ENCODE measurements at places on chromosomes 5 and 9. TPM values are rescaled to one million over a fixed set of nuclear protein-coding genes. Genes with fewer than 3 reads are reported as not detected.

GRCh38 chr9:97763874-97764273 is 66.7 kb upstream of the XPA start:
- no peak for DNase-seq

DNA sequence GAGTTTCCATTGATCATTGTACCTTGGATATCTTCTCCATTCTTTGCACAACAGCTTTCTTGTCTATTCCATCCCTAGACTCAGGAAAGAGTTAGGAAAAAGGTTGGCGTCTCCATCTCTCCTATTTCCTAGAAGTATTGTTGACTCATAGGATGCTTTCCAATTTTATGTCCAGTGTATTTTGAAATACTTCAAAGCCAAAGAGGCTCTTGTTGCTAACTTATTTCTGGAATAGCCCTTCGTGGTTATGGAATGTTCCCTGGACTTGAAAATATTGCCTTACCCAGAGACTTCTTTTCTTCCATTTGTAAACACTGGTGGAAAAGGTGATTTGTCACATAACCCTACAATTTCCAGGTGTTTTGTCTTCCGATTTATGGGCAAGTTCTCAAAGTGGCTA is 402.3 kb upstream of the ZNF608 start:
- peak; percentile 12 for DNase-seq

DNA sequence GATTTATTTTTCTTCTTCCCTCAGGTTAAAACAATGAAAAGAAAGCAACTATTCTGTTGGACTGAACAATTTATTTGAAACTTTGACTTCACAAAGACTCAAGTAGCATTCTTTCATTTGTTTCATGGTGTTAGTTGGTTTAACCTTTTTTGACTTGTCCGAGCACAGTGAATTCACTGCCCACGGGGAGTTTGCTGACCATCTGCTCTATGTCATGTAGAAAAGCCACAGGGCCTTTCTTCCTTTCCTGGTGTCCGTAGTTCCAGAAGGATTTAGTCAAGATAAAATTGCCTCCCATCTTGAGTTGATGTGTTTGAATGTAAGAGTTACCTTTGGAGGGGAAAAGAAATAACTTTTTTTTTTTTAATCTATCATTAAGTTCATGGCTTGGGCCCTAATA is 55.1 kb upstream of the ZNF608 start:
- no peak for DNase-seq

- DNase-seq: no peak
These were observed 20.5 kb downstream of the AQP3 start for GRCh38 chr9:33426843-33427293.

GRCh38 chr5:126020770-126021169 is 402.4 kb upstream of the GRAMD2B start:
- DNase-seq: no peak

- no peak for DNase-seq
These were observed 466.4 kb upstream of the MEF2C start for GRCh38 chr5:89349246-89349980.

- DNase-seq: peak; percentile 72
These were observed 12.0 kb upstream of the C9 start for GRCh38 chr5:39376293-39376714.

- DNase-seq: no peak
These were observed 155.4 kb downstream of the GOLPH3 start for GRCh38 chr5:32018476-32019436.

DNA sequence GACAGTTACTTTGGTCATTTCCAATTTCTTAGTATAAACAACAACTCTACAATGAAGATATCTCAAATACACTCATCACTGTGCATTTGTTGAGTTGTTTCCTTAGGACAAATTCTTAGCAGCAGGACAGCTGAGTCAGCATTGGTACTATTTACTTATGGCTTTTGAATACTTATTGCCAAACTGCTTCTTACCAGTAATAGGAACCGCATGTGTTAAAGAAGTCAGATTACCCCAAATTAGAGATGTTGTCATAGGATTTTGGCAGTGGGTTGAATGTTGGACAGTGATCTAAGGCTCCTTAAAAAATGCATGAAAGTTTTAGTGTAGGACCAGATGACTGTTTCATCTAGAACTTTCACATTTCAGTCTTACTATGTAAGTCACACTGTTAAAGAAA is 280.1 kb upstream of the DMRT1 start:
- DNase-seq: peak; percentile 55

- DNase-seq: no peak
These were observed 323.7 kb downstream of the NPR3 start for GRCh38 chr5:33034777-33035176.

DNA sequence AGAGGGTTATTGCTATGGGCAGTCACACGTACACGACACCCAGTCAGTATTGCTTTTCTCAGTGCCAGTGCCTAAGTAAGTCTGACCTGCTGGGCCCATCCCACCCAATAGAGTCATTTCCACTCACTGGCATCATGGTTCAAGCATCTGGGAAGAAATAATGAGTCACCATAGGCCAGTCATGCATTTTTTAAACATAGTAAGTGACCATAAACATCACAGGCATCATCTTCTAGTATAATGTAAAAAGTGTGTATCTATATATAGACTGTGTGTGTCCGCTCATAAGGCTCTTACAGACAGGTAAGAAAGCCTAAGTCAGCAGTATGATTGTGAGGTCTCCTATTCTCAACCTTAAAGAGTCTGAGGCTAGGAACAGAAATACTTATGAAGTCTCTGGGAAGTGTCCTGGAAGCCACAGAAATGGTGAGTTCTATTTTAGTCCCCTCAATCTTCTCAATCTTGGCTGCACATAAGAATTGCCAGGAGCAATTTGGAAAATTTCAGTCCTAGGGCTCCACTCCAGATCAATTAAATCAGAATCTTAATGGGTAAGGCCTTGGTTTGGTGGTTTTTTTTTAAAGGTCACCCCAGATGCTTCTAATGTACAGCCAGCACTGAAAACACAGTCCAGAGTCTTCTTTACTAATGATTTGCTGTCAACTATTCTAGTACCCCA is 65.2 kb downstream of the ZNF366 start:
- DNase-seq: peak; percentile 77

- no peak for DNase-seq
These were observed 174.4 kb downstream of the SLIT3 start for GRCh38 chr5:169126481-169127021.

GRCh38 chr5:50667023-50667652 is 701 bp downstream of the PARP8 start:
- no peak for DNase-seq

DNA sequence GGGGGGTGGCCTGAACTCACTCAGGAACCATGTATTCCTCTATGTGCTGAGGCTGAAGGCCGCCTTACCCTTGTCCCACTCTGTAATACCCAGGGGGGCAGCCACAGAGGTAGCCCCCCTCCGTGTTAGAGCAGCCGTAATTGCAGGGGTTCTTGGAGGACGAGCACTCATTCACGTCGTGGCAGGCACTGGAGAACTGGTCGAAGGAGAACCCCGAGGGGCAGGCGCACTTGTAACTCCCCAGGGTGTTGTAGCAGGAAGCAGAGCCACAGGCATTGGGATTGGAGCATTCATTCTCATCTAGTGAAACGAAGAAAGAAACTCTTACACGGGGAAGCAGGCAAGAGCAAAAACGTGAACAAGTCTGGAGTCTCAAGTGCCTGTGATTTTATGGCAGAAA is 179.8 kb downstream of the SLC12A2 start:
- DNase-seq: no peak

- no peak for DNase-seq
These were observed 87.2 kb downstream of the RMI1 start for GRCh38 chr9:84067821-84068220.

DNA sequence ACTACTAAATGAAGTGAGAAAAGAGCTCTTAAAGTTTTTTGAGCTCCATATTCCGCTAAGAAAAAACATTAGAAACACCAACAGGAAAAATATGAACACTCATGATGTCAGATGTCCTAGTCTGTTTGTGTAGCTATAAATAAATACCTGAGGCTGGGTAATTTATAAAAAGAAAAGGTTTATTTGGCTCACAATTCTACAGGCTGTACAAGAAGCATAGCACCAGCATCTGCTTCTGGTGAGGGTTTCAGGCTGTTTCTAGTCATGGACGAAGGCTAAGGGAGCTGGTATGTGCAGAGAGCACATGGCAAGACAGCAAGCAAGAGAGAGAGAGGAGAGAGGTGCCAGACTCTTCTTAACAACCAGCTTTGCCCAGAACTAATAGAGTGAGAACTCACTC is 186.2 kb downstream of the PLK2 start:
- DNase-seq: no peak

- no peak for DNase-seq
These were observed 200.9 kb downstream of the GADD45G start for GRCh38 chr9:89805571-89806292.

- no peak for DNase-seq
These were observed 20.4 kb upstream of the MED10 start for GRCh38 chr5:6398570-6399230.

- no peak for DNase-seq
These were observed 16.3 kb upstream of the NPR2 start for GRCh38 chr9:35774907-35775635.

GRCh38 chr5:96338624-96339415 is 94.2 kb downstream of the PCSK1 start:
- DNase-seq: no peak

- DNase-seq: no peak
These were observed 100.4 kb downstream of the RGS3 start for GRCh38 chr9:113563826-113564497.

ADAMTS16 gene
- 8.2 TPM for polyA plus RNA-seq

PCDHB16 gene
- polyA plus RNA-seq: 5.4 TPM

LRRTM2 gene
- 0.35 TPM for polyA plus RNA-seq

DMRT3 gene
- 0.42 TPM for polyA plus RNA-seq

MSMP gene
- polyA plus RNA-seq: not detected

PCDHA7 gene
- polyA plus RNA-seq: 0.16 TPM

PPP3R2 gene
- polyA plus RNA-seq: not detected

UGT3A1 gene
- 22.0 TPM for polyA plus RNA-seq

PBX3 gene
- polyA plus RNA-seq: 11.5 TPM

NPR3 gene
- polyA plus RNA-seq: 18.0 TPM

PTPN3 gene
- 5.9 TPM for polyA plus RNA-seq

Data from muscle of back (tissue), 13 donors.